LoVo (cell line): ENCODE measurements at places on chromosomes 2 and 18.
A peak's percentile ranks its signal among the peaks of the same experiment; 100 is the strongest.

DNA sequence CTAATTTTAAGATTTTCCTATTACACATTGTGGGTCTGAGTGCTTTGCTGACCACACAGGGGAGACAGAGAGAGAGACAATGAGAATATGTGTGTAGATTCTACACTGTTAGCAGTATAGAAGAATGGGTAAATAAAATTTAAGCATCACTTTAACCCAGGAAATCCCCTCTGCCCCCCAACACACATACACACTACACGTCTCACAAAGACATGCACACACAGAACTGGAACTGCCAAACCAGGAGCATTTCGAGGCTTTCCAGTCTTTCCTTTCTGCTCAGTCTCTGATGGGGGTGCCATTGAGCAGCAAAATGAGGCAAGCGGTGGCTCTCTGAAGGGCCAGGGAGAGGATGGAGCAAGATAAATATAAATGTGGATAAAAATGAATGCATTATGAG, 2.5 kb downstream of the MERTK start:
- no peak for DNase-seq

DNA sequence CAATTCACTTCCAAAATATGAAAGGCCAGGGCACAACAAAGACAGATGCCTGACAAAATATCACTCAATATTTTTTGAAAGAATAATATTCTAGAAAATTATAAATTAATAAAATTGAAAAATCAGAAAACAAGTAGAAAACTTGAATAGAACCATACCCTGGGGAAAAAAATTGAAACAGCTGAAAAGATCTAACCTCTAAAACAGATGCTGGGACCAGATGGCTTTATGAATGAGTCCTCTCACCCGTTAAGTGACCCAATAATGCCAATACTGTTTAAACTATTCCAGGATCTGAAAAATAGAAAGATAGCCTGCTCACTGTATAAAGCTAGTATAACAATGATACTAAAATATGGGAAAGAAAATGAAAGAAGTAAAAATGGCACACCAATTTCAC, 322.3 kb upstream of the VWC2L start:
- DNase-seq, result no peak

DNA sequence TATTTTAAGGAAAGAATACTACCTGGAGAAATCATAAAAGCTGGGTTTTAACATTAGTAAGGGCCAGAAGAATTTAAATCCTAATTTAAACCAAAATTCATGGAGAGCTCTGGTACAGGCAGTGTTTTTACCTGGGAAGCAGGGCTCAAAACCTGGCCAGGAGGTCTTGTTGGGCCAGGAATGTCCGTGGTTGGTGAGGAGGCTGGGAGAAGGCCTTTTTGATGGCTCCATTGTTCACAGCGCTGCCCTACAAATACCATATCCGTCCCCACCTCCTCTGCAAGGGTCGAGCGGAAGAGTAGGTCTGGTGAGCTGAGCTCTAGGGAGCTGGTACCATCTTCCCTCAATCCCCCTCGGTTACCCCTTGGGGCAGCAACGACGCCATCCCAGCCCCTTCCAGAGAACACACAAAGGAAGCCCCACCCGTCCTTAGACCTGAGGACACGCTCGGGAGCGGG, 10.9 kb upstream of the HOXD1 start:
- no peak for DNase-seq

DNA sequence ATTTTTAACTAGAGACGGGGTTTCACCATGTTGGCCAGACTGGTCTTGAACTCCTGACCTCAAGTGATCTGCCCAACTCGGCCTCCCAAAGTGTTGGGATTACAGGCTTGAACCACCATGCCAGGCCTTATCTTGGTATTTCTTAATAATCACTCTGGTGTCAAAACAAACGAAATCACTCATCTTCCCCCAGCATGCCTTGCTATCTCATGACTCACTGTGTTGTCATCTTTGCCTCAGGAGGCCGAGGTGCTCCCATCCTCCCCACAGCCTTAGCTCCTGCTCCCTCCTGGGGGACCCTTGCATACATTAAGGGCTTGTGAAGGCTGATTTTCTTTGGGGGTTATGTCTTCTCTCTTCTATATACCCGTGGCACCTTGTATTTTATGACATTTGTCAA, 250.1 kb upstream of the DPP10 start:
- DNase-seq, result no peak

GRCh38 chr2:20049637-20050036, 1.8 kb downstream of the LAPTM4A start:
- no peak for DNase-seq

- DNase-seq, result no peak
Measured at GRCh38 chr18:64872710-64873458, 724.0 kb upstream of the LINC00305 start.

DNA sequence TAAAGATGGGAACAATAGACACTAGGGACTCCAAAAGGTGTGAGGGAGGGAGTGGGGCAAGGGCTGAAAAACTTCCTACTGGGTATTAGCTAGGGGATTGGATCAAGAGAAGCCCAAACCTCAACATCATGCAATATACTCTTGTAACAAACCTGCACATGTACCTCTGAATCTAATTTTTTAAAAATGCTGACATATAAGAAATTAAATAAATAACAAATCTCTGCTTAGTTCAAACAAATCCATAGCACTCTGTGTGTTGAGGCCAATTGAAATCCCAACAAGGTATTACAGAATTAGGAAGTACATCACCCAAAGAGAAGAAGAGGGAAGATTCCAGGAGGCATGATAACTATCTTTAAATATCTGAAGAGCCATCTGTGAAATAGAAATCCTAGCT, 55.4 kb upstream of the CDH20 start:
- DNase-seq, result no peak

- no peak for DNase-seq
Measured at GRCh38 chr2:203804070-203804469, 63.5 kb upstream of the CTLA4 start.

- DNase-seq, result no peak
Measured at GRCh38 chr18:13877157-13877556, 38.2 kb downstream of the MC2R start.

GRCh38 chr18:47323158-47323557, 71.7 kb upstream of the SKOR2 start:
- no peak for DNase-seq

- no peak for DNase-seq
Measured at GRCh38 chr2:72113847-72114692, 33.6 kb downstream of the CYP26B1 start.

DNA sequence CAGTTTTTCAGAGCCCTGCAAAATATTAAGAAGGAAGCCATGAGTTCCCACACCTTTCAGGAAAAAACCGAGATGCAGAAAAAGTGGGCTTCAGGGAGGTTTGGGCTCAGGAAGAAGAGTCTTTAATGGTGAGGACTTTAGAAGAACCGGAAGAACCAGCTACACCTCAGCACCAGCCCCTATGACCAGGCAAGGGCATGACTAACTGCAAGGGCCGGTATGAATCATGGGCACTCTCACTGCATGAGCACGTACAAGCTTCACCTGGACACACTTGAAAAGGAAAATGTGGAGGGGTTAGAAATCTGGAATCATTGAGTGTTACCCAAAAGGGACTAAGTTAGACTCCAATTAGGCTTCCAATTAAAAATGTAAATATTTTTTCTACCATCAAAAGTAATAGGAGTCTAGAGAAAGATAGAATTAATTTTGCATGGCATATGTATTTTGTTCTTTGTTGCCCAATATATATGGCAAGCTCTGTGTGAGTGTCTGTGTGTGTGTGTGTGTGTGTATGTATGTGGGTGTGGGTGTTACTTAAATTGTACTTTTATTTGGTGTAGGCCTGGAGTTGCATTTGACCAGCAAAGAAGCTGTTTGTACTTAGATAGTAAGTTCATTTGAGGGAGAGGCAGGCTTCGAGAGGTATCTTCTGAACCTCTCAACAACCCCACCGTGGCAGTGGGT, 66.5 kb upstream of the THUMPD2 start:
- peak; percentile 7 for DNase-seq

DNA sequence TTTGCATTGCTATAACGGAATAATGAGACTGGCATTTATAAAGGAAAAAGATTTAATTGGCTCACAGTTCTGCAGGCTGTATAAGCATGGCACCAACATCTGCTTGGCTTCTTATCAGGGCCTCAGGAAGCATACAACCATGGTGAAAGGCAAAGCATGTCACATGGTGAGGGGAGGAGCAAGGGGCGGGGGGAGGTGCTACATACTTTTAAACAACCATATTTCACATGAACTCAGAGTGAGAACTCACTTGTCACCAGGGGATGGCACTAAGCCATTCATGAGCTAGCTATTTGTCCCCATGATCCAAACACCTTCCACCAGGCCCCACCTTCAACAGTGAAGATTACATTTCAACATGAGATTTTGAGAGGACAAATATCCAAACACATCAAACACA, 188.7 kb downstream of the MBD5 start:
- no peak for DNase-seq

DNA sequence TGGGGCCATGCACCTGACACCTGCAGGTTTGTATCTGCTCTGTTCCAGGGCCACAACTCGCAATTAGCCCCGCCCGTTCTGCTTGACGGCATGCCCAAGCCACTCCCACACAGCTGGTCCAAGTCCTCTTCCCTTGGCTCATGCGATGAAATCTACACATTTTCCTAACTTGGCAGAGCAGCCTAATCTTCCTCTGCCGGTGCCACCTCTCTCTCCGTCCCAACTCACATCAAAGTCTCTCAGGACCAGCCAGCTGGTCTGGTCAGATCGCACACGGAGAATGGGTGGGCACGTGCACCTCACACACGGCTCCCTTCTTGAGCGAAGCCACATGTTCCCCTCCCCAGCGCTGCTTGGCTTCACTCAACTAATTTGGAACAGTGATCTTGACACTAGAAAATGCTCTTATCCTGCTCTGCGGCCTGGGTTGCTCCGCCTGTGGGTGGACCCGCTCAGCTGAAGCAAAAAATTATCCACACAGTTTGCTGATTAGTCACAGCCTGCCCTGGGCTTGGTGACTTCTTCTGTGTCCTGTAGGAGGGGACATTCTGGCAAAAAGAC, 176.7 kb downstream of the NRP2 start:
- DNase-seq, result no peak

GRCh38 chr2:17536416-17536815, 4.1 kb upstream of the VSNL1 start:
- no peak for DNase-seq

DNA sequence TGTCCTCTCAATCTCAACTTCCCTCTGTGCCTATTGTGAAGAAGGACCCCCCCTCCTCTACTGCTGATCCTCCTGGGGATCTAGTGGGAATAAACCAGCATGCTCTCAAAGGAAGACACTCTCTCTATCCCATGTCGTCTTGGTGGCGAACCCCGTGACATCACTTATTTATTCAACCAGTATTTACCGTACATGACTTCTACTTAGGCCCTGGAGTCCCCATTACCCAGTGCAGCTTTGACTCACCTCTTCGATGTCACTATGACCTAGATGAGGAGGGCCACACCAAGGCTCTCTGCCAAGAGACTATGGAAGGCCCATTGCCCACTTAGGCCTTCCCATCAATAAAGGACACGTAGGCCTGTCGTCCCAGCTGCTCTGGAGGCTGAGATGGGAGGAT, 16.7 kb downstream of the ASPRV1 start:
- DNase-seq, result no peak

DNA sequence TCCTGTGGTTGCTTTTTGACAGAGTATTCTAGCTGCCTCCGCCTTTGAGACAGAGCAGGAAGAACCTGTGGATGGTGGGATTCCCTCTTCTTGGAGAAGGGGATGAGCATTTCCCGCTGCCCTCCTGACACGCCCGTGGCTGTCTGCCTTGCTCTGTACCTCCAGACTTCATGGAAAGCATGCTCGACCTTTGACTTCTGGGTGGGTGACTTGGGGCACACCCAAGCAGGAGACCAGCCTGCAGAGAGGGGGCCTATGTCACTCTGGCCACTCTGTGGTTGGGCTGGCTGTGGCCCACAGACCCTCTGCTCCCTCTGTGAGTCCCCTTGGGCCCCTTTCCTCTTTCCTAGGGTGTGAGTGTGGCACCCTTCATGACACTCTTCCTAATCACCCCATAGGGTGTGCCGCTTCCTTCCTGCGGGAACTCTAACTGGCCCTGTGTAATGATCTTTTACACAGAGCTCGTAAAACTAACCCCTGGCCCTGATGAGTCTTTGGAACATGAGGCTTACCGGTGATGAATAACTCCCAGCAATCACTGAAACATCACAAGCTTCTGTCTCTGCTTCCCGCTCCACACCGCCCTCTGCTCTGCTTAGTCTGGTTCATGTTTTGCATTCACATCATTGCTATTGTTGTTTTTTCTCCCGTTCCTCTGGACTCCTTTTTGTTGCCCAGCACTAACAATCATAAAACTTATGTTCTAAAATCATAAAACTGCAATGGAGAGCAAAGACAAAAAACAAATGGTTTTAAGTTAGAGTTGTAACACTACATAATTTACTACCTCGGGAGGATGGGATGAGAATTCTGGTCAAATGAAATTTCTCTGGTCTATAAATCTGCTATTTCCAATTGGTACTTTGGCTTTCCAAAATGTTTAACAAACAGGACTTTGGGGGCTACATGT, 101.1 kb downstream of the SH3YL1 start:
- peak; percentile 65 for DNase-seq

DNA sequence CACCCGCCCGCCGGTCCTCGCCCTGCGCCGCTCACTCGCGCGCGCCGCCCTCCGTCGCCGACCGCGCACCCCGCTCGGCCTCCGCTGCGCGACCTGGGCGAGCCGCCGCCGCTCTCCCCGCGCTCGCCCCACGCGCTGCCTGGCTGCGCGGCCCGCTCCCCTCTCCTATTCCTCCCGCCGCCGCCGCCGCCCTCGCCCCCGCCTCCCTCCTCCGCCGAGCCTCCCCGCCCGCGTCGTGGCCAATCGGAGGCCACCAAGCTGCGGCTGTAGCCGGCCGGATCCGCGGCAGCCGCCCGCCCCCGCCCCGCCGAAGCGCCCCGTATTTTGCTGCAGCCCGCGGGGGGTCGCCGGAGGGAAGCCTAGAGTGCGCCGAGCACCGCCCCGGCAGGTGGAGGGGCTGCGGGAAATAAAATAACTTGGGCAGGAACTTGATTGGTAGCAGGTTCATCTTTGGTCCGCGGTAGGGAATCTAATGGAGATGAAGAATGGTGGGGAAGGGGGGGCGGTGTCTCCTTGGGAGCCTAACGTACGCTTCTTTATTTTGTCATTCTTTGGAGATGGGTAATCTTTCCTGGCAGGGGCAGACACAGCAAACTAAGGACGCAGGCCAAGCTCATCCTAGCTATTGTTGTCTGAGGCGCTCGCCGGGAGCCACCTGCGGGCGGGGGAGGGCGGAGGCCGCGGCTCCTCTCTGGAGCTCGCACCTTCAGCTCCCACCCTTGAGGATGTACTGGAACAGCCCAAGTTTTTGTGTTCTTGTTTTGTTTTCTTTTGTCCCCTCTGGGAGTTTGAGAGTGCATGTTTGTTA, 1.1 kb upstream of the CDH2 start:
- no peak for DNase-seq

GRCh38 chr2:241996100-241996499, 126.6 kb downstream of the RTP5 start:
- no peak for DNase-seq

GRCh38 chr2:100614455-100615000, 51.7 kb downstream of the PDCL3 start:
- DNase-seq, result no peak
